Iris pigment epithelial cell (primary cell): ENCODE measurements at places on chromosomes 2 and 18.
A peak's percentile ranks its signal among the peaks of the same experiment; 100 is the strongest.

DNA sequence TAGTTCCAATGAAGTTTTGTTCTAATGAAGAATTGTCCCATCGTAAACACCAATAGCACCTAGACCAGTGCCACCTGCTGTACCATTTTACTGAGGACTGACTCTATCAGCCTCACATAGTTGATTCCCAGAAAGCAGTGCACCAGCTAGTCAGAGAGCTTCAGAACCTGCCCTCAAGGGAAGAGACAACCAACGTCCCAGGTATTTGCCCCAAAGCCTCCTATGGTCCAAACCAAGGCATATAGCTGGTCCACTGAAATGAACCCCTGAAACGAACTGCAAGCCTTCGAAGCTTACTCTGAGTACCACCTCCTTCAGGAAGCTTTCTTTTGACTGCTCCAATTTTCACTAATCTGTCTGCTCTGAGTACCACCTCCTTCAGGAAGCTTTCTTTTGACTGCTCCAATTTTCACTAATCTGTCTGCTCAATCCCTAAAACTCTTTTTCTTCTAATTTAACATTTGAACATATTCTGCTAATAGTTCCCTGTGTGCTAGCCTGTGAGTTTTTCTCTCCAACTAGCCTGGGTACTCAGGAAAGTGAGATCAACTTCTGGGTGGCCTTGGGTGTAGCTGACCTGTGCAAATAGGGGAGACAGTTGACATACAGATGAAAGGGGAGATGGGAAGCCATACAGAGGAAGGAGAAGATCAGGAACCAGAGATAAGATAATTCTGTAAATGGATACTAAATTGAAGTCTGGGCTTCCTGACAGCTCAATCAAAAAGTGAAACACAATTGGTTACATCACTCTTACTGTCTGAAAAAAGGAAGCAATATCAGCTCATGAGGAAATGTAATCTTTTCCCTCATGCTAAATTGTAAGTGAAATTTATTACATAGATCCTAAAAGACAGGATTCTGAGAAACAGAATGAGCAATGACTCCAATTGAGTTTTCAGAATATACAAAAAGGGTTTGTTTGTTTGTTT, 33.5 kb upstream of the EML4 start:
- no peak for DNase-seq

DNA sequence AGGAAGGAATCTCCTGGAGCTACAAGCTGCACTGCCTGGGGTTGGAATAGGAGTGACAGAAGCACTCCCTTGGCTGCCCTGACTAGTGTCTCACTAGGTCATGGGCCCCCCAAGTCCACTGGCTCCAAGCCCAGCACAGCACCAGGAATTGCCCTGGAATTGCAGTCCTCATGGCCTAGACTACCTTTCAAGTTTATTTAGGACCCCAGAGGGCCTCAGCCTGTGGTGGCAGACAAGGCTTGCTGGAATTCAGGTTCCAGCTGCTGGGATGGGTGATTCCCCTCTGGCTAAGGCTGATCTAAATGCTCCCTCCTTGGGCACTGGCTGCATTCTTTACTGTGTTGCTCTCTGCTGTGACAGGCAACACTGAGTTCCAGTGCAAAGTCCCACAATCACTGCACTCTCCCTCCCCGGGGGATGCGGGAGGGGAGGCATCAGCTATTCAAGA, 14.0 kb downstream of the STRADB start:
- DNase-seq = peak; percentile 15

DNA sequence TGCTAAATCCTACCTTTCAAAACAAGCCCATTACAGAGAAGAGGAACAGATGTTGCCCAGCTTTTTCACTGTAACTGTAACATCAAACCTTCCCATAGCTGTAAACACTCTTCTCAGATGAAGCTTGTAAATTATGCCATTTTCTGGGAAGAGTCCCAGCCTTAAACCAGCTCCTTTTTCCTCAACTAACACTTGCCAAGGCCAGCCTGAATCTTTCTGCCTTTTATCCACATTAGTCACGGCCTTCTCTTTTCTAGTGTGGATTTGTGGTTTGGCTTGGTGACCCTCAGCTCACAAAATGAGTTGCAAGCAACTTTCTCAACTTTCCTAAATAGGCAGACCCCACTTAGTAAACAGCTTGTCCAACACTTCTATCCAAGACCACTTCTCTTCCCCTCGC, 90.2 kb downstream of the CABLES1 start:
- peak; percentile 95 for DNase-seq

DNA sequence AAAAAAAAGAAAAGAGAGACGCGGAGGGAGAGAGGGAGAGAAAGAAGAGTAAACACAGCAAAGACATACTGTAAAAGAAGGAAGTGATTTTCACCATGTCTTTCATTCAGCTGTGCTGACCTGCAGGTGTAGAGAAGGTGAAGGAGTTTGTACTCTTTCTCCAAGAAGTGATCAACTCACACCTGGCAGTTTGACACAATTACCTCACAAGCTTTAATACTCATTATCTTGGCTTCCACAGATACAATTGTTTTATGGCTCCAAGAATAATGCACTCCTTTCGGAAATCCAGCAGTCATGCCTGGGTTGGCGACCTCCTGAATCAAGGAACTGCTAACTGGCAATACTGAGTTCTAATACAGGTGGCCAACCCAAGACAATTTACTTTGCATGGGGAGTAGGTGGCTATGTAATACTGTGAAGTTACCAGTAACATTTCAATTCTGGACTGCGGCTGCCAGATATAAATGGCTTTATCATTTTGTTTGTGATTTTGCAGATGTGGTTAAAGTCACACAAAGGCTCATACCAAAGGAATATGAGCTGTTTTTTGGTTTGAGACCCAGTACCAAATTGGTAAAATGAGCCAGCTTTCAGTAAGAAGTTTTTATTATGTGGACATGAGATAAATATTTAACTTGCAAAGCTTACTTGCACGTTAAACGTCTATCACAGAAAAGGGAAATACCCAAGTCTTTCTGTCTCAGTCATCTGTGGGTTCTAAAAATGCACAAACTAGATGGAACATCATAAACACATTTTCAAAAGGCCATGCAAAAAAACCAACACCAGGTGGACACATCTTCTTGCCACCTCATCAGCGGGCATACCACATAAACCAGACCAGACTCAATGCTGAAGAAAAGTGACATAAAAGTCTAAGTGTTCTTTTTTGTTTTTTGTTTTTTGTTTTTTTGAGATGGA, 69.3 kb downstream of the NCKAP5 start:
- no peak for DNase-seq

DNA sequence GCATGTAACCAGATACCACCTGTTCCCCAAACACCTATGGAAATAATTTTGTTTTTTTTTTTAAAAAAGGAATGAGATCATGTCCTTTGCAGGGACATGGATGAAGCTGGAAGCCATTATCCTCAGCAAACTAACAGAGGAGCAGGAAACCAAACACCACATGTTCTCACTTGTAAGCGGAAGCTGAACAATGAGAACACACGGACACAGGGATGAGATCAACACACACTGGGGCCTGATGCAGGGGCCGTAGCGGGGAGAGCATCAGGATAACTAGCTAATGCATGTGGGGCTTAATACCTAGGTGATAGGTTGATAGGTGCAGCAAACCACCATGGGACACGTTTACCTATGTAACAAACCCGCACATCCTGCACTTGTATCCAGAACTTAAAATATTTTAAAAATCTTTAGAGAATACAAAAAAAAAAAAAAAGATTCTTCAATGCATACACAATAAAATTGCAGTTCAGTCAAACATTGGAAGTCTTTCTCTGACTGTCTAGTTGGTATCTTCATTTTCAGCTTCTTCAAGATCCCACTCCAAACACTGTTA, 11.6 kb upstream of the CASP10 start:
- peak; percentile 34 for DNase-seq

DNA sequence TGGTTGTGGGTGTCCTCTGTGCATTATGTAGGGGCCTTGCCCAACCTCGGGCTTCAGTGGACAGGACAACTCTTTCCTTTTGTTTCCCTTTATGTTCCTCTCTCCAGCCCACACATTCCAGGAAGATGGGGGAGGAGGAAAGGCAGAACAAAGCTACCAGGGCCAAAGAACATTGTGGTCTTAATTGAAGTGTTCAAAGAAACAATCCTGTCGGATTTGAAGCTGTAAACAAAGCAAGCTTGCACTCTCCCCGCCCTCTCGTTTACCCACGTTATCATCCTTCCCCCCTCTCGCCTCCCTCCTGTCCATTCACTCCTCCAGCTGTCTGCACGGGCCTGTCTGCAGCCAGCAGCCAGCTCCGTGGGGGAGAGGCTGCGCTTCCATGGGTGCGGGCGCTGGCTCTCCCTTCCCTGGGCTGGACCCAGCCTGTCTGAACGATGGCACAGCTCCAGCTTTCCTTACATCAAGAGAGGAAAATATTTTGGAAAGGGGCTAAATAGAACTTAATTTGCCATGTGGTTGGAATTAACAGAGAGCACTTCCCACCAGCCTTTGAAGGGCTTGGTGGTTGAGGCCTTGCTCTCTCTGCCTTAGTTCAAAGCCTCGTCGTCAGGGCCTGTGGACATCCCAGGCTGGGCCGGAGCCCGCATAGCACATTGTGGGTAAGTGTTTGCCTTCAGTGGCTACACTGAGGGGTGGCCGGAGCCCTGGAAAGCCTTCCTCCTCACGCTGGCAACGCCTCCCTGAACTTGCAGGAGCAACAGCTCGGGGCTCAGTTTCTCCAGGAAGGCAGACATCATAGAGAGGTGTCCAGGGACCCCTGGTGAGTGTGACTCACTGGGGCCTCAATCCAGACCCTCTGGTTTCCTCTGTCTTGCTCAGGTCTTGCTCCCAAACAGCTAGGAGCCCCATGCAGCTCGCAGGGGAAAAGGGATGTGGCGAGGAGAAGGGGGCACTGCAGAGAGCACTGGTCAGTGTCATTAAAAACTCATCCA, 60.6 kb upstream of the HS6ST1 start:
- peak; percentile 90 for DNase-seq

GRCh38 chr2:33764551-33764950, 165.5 kb upstream of the FAM98A start:
- DNase-seq = no peak

DNA sequence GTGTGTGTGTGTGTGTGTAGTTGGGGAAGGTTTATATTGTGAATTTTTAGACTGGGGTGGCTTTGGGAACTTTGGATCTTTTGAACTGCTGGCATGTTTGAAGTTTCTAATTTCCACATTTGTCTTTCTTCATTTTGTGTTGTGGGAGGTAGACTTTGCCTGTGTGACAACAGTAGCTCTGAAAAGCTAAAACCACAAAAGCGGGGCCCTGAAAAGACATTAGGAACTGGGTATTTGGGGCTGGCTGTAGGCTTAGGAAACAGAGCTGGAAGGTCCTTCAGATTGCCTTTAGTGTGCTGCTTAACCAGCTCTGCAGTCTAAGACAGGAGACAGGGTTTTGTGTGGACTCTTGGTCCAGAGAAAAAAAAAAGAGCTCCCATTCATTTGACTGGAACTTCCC, 27.2 kb upstream of the DOCK10 start:
- no peak for DNase-seq

- no peak for DNase-seq
Observed at GRCh38 chr2:209519271-209519670, 95.4 kb downstream of the MAP2 start.

GRCh38 chr18:74019864-74020263, 127.8 kb downstream of the FBXO15 start:
- DNase-seq = no peak

DNA sequence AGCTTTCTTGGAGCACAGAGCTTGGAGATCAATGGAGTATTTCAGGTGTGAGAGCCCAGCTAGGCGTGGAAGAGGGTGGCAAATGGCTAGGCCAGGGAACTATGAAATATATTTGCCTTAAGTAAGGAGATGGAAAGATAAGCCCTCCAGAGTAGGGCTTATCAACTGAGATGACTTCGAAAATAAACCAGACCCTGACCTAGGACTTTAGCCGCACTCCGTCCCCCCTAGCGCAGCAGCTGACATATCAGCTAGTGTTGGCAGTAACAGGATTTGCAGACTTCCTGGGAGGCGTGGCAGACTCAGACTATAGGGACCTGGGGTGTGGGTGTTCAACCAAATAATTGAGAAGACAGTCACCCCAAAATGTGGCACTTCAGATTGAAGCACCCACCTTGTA, 127.7 kb upstream of the EPAS1 start:
- no peak for DNase-seq

DNA sequence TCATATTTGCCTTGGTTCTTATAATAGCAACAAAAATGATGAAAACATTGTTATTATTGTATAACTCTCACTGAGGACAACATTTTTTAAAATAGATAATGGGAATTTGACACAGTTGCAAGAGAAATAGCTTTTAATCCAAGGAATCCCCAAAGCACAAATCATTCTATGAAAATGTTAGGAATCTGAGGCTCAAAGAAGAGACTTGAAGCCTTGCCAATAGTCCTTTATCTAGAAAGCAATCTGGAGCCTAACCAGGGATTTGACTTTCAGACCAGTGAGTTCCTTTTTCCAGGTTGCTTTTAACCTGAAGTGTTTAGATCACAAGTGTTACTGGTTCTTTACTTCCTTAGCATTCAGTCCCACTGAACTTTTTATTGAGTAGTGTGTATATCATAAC, 574.5 kb upstream of the ZEB2 start:
- peak; percentile 55 for DNase-seq

DNA sequence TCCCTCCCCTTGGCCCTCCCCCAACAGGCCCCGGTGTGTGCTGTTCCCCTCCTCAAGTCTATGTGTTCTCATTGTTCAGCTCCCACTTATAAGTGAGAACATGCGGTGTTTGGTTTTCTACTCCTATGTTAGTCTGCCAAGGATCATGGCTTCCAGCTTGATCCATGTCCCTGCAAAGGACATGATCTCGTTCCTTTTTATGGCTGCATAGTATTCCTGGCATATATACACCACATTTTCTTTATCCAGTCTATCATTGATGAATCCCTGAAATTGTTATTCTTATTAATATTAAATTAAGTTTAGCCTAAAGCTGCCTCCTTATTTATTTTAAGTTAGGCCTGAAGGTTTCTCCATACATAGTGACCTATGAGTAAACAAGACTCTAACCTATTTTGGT, 18.8 kb upstream of the RAB31 start:
- no peak for DNase-seq

- DNase-seq = no peak
Observed at GRCh38 chr2:230900336-230900995, 24.6 kb downstream of the GPR55 start.

DNA sequence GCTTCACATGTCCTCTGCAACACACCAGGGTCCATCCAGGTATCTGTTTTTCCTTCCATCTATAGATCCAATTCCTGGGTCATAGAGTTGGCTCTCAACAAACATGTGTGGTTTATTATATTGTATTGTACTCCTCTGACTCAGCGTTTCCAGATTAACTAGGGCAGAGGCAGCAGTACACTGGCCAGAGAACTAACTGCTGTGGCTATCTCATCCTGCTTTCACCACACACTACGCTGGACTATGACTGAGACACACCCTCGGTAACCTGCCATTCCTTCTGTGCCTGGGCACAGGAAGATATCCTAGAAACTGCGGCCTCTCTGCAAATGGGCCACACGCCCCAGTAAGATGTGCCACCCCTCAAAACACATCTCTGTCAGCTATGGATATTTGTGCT, 159.8 kb upstream of the STK17B start:
- peak; percentile 92 for DNase-seq

DNA sequence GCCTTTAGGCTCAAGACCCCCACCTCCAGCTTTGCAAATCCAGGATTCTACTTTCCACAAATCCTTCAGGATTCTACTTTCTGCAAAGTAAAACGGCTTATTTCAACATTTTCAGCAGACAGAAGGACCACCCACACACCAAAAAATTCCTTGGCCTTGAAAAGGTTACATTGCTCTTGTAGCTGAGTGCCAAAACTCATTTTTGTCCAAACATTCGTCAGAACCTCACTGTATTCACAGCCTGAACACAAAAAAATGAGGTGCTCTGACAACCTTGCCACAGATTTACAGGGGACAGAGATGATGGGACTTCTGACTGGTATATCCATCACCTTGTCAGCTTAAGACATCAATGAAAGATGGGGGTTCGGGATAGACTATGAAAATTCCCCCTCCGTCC, 63.0 kb upstream of the COX7A2L start:
- DNase-seq = peak; percentile 78
